M059J (cell line): ENCODE measurements at places on chromosomes 13 and 19. TPM values are rescaled to one million over a fixed set of nuclear protein-coding genes. Genes with fewer than 3 reads are reported as not detected.

DNA sequence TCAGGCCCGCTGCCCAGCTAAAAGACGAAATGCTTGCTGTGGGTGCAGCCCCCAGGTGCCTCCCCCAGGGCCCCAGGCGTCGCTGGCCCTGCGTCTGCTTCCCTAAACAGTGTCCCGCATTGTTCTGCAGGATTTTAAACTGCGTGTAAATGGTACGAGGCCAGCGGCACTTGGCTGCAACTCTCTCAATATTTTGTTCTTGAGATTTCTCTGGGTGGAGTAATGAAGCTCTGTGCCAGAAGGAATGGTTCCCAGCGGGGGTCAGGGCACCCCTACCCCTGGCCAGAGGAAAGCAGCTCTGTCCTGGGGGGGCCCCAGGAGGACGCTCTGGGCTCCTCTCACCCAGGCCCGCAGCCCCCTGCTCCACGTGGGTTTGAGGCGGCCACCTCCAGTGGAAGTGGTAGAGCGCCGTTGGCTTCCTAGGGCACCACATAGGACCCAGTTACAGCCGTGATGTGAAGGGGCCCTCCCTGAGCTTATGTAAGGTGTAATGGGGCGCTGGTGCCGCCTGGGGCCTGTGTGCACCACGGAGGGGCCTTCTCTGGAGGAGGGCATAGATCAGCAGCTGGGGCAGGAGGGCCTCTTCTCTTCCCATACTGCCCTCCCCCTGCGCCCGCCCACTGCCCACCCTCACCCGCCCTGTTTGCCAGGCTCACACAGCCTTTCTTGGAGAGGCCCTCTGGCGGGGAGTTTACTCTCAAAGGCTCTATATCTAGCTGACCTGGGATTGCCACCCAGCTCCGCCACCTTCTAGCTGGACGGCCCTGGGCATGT is 19.8 kb downstream of the PAK4 start:
- no peak for DNase-seq

- DNase-seq, result peak; percentile 22
Observed at GRCh38 chr19:35545855-35546381, 492 bp downstream of the TMEM147 start.

- DNase-seq, result peak; percentile 46
Observed at GRCh38 chr13:94198681-94199080, 280.8 kb downstream of the DCT start.

- no peak for DNase-seq
Observed at GRCh38 chr19:54691582-54692297, 29.0 kb downstream of the LILRB4 start.

DNA sequence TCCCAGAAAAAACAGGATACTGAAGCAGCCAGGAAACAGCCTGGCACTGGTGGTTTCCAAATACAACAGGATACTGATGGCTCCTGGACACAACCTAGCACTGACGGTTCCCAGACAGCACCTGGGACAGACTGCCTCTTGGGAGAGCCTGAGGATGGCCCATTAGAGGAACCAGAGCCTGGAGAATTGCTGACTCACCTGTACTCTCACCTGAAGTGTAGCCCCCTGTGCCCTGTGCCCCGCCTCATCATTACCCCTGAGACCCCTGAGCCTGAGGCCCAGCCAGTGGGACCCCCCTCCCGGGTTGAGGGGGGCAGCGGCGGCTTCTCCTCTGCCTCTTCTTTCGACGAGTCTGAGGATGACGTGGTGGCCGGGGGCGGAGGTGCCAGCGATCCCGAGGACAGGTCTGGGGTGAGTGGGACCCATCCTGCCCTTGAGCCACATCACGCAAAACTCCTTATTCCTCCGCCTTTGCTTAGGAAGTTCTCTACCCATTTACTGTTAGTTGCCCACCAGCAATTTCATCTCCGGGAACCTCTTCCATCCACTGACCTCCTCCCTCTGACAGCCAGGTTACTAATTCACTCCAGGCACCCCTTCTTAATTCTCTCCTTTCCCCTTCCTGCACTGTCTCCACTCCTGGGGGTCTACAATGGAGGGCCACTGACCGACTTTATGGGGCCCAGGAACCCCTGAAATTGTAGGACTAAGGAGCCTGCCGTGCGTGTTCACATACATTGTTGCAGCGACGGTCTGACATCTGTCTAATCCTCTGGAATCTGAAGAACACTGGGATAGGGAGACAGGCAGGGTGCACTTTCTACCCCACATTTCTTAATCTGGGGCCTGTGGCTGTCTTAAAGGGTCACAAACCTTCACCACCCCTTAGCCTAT is 1.2 kb downstream of the ITPKC start:
- peak; percentile 25 for DNase-seq

- peak; percentile 25 for DNase-seq
Observed at GRCh38 chr13:39374741-39375189, 228.2 kb downstream of the LHFPL6 start.

- no peak for DNase-seq
Observed at GRCh38 chr13:20144141-20144850, 16.6 kb downstream of the GJA3 start.

DNA sequence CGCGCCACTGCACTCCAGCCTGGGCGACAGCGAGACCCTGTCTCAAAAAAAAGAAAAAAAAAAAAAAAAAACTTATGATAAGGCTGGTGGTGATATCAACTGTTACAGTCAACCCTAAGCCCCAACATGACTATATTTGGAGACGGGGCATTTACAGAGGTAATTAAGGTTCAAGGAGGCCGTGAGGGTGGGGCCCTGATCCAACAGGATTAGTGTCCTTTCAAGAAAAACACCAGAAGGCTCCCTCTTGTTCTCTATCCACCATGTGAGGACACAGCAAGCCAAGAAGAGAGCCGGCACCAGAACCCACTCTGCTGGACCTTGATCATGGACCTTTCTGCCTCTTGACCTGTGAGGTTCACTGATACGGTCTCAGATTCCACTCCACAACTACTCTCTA is 14.1 kb downstream of the MIER2 start:
- DNase-seq, result no peak

GRCh38 chr13:51924756-51925544 is 63.2 kb downstream of the CCDC70 start:
- no peak for DNase-seq

DNA sequence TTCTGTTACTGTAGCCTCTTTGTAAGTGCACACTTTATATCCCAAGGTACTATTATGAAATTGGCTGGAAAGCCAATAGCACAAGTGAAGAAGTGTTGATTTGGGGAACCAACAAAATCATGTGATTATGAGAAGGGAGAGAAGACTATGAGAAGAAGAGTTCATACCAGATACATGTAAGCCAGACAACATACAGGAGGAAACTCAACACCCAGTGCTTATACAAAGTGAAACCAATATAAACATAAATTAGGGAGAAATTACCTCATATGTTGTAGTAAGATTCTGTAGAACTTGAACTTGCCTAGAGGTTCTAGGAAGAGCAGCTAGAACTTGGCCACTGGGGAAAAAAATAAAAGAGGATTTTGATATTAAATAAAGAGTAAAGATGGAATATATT is 17.4 kb downstream of the CPB2 start:
- no peak for DNase-seq

GRCh38 chr13:25659091-25659795 is 287.5 kb downstream of the ATP8A2 start:
- DNase-seq, result peak; percentile 22

NLRP7 gene
- total RNA-seq, result not detected in 2 replicates

OR4F17 gene
- not detected in 2 replicates for total RNA-seq

CYP4F2 gene
- 1.6 and 1.8 TPM in 2 replicates for total RNA-seq

ZSCAN22 gene
- 2.2 and 3.6 TPM in 2 replicates for total RNA-seq
